ENCODE measurements at places on chromosomes 2 and 18.

GRCh38 chr2:112688086-112688880 lies 32.5 kb upstream of the NT5DC4 start:
- no peak for DNase-seq

DNA sequence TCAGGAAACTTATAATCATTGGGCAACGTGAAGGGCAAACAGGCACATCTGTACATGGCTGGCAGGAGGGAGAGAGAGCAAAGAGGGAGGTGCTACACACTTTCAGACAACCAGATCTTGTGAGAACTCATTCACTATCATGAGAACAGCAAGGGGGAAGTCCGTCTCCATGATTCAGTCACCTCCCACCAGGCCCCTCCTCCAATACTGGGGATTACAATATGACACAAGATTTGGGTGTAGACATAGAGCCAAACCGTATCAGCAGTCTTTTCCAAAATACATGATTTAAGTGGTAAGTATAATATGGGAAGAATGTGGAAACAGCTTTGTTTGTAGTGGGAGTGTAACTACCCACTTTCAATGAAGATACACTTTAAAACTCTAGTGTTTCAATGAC lies 65.0 kb downstream of the EPB41L5 start:
- no peak for DNase-seq

- DNase-seq = no peak
Observed at GRCh38 chr18:58977223-58977622, 112.5 kb downstream of the ZNF532 start.

DNA sequence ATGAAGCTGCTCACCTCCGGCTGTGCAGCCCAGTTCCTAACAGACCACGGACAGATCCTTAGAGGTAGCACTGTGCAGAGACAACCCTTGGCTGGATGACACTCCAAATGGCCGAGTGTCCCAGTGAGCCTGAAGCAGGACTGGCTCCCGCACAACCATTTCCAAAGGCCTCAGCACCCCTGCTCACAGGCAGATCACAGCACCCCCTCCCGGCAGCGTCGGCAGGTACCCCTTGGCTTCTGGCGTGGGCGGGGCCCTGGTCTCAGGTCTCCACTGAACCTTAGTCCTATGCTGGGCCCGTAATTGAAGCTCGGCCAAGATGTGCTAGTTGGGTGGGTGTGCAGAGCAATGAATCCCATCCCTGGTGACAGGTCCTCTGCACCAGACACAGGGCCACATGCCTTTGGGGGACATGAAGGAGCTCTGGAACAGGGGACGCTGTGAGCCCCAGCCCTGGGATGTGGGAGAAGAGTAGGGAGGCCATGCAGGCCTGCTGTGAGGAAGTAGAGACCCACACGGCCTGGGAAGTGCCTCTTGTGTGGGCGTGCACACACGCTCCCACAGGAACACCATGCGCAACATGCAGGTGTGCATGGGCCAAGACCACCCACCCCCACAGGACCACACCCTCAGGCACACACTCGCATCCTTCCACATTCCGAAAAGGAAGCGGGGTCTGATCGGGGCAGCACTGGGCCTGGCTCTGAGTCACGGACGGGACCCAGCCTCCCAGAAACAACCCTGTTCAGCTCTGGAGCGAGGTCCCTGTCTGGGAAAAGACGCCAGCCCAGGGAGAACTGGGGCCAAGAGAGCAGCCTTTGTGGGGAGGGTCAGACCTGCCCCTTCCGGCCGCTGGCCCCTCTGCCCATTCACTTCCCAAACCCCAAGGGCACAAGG lies 2.8 kb downstream of the DUSP2 start:
- peak; percentile 69 for DNase-seq

GRCh38 chr2:160366474-160366873 lies 127.1 kb downstream of the RBMS1 start:
- no peak for DNase-seq
